ENCODE measurements at places on chromosomes 7 and 10.

- H3K4me3 ChIP-seq: no peak overlapping the region
- peaks cover 21% of the 10 kb centered on the region for H3K27me3 ChIP-seq
- no peak overlapping the region for H3K27ac ChIP-seq
Measured at GRCh38 chr7:117041822-117042221, 88.5 kb downstream of the ST7 start.

DNA sequence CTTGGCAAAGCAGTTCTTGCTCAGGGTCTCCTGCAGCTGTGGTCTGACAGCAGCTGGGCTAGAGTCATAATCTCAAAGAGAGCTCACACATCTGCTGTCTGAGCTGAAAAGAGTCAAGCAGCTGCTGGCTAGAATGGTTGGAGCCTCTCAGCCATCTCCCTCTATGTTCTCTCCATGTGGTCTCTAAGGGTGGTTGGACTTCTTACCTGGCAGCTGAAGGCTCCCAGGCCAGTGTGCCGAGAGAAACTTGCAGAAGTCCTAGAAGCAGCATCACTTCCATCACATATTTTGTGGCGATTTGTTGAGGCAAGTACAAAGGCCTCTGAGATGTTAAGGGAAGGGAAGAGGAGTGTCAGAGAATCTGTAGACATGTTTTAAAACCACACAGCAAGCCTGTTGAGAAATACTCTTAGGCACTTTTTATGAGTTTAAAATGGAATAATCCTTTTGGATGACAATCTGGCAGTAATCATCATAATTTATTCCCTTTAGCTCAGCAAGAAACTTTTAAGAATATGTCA lies 93.2 kb downstream of the REEP3 start:
- no peak for DNase-seq
- peaks cover 13% of the 10 kb centered on the region for H3K36me3 ChIP-seq
- H3K4me1 ChIP-seq: peaks cover 3% of the 10 kb centered on the region

DNA sequence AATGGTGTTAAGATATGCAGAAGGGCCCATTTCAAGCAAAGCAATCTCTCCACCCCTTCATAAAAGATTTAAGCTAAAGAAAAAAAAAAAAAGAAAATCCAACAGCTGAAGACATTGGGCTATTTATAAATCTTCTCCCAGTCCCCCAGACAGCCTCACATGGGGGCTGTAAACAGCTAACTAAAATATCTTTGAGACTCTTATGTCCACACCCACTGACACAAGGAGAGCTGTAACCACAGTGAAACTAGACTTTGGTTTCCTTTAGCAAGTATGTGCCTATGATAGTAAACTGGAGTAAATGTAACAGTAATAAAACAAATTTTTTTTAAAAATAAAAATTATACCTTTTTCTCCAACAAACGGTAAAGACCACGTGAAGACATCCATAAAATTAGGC lies 28.6 kb downstream of the PPP3CB start:
- DNase-seq: no peak
- H3K4me3 ChIP-seq: no peak overlapping the region
- H3K4me1 ChIP-seq: peaks cover 10% of the 10 kb centered on the region
- no peaks in the 10 kb centered on the region for H3K27me3 ChIP-seq
- peaks cover 41% of the 10 kb centered on the region for H3K36me3 ChIP-seq

GRCh38 chr7:16278167-16278787 lies 143.1 kb downstream of the CRPPA start:
- no peak overlapping the region for H3K4me3 ChIP-seq
- no peaks in the 10 kb centered on the region for H3K4me1 ChIP-seq
- H3K27ac ChIP-seq: no peak overlapping the region
- no peak for DNase-seq

Data from activated CD4-positive, alpha-beta T cell treated with anti-CD3 and anti-CD28 coated beads, Interleukin-2, amount 10 ng/mL, durations not matched to agents 7 days and 5 days (primary cell).